ENCODE measurements at places on chromosomes 4 and X. TPM values are rescaled to one million over a fixed set of nuclear protein-coding genes. Genes with fewer than 3 reads are reported as not detected.

The ADH1A gene
- not detected for total RNA-seq

DNA sequence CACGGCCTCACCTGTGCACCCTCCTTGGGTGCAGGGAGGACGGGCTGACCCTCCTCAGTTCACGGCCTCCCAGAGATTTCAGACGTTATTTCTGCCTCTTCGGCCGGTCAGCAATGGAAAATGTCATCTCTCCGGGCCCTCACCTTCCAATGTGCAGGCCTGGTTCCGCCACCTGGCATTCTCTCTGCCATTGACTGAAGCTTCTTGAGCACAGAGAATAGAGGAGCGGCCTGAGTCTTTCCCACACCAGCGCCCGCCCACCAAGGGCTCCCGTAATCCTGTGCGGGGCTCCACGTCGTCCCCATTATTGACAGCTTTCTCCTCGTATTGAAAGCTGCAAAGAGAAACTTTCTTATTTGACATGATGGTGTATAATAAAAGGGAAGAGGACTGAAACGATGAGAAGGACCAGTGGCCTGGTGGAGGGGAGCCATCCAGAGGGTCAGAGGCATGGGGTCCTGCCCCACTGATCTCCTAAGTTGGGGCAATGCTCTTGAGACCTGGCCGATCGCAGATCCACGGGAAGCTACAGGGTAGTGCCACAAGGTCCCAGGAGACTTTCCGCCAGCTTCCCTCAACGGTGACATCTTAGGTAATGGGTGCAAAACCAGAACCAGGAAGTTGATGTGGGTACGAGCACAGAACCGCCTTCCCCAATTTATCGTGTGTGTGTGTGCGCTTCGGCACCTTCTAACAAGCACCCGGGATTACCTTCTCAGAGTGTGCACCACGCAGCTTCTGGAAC, 20.6 kb downstream of the HTRA3 start:
- DNase-seq: peak; percentile 5

DNA sequence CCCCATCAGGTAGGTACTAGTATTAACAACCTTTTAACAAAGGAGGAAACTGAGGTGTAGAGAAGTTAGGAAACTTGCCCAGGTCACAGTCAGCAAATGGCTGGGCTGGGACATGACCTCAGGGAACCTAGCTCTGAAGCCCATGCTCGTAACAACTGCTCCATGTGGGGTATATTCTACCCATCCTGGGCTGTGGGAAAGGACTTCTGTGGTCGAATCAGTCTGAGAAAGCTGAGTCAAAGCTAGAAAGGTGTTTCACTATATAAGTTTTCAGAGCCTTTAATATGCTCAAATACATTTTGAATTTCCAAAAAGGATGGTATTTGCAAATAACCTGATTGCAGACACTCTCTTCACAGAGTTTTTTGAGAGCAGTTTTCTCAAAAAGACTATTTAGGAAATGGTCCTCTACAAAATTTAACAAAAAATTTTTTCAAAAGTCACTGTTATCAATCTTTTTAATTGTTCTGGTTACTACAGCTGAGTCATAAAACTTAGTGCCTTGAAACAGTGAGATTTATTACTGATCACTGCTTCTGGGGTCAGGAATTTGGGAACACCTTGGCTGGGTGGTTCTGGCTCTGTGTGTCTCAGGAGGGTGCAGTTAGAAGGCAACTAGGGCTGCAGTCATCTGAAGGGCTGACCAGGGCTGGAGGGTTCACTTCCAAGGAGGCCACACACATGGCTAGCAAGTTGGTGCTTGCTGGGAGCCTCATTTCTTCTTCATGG, 53.6 kb downstream of the NSG1 start:
- DNase-seq: no peak

DNA sequence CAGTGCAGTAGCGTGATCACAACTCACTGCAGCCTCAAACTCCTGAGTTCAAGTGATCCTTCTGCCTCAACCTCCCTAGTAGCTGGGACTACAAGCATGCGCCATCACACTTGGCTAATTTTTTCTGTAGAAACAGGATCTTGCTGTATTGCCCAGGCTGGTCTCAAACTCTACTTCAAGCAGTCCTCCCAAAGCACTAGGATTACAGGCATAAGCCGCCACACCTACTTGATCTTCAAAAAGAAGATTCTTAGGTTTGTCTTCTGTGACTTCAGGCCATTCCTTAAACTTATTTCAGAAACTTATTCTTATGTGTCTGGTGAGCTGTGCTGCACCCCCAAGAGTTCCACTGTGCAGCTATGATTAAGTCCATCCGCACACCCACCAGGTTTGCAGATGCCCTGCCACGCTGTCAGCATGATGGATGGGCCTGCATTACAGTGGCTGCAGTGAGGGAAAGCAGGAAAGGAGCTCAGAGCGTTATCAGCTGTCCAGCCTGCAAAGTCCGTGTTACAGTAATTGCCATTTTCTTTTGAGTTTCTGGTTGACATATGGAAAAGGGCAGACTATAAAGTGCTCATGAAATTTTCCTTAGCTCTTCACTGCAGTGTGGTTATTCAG, 146.6 kb downstream of the AASDH start:
- DNase-seq: no peak

DNA sequence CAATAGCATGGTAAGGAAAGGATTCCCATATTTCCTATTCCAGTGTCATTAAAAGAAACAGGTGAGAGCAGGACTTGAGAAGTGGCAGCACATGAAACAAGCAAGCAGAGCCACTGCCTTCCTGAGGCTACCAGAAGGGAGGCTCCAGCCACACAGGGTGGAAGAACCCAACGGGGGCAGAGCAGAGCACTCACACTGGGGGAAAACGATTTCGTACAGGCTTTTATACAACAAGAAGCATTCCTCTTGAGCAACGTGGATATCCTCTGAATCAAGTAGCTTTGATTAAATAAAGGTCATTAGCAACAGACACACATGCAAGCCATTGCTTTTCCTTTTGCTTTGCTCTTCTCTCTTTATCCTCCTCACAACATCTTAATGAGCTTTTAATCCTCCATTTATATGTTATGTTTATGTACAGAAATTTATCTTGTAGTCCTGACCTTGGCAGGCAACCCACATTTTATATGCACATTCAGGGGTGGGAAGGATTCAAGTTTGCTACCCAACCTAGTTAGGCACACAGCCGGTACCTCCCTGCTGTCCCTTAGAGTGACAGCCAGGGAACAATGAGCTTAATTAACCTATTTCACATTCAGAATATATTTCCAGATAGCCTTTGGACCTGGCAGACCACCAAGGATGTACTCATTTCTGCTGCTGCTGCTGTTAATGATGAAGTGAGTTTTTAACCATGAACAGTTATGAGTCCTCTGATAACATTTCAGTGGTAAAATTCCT, 202.1 kb downstream of the ARHGAP24 start:
- no peak for DNase-seq

DNA sequence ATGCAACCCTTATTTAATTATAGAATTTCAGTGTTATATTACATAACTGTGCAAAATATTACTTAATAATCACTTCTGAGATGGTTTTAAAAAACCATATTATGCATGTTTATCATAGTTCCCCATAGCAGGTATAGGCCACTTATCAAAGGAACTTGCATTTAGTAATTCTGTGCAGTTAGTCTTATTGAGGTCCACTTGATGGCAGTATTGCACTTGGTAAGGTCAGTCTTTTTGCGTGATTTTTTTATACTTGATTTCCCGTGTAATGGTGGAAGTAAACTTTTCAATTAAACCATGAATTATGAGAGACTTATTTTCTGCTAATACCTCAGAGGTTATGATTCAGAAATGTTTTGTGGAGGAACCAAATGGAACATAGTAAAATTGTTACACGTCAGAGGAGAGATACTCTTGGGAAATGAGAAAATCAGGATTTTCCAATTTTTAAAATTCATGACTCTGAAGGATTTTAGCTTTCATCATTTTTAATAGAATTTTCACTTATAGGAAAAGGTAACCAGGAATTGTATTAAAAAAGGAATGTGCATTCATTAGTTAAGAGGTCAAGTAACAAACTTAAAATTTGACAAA, 230.0 kb downstream of the CCSER1 start:
- DNase-seq: no peak

- no peak for DNase-seq
These were observed 58.5 kb upstream of the PABPC4L start for GRCh38 chr4:134260126-134260525.
